ENCODE measurements at places on chromosomes 2 and 18. TPM values are rescaled to one million over a fixed set of nuclear protein-coding genes. Genes with fewer than 3 reads are reported as not detected.

EML6 gene
- 0.32 TPM for total RNA-seq

FBXO36 gene
- 3.9 TPM for total RNA-seq

DARS1 gene
- 94.1 TPM for total RNA-seq

ABCG8 gene
- not detected for total RNA-seq

C2orf66 gene
- total RNA-seq: not detected

FZD7 gene
- 14.7 TPM for total RNA-seq

SERPINB13 gene
- not detected for total RNA-seq

BARD1 gene
- 41.0 TPM for total RNA-seq

PNKD gene
- total RNA-seq: 26.1 TPM

VIL1 gene
- not detected for total RNA-seq

TGFA gene
- not detected for total RNA-seq

BMP10 gene
- total RNA-seq: not detected

IL18RAP gene
- total RNA-seq: not detected

GPR55 gene
- not detected for total RNA-seq

FAM110C gene
- not detected for total RNA-seq
